GM10248 (cell line): ENCODE measurements at places on chromosomes 11 and 22.

GRCh38 chr22:46119093-46119728, 31.1 kb upstream of the PPARA start:
- no peak for DNase-seq

DNA sequence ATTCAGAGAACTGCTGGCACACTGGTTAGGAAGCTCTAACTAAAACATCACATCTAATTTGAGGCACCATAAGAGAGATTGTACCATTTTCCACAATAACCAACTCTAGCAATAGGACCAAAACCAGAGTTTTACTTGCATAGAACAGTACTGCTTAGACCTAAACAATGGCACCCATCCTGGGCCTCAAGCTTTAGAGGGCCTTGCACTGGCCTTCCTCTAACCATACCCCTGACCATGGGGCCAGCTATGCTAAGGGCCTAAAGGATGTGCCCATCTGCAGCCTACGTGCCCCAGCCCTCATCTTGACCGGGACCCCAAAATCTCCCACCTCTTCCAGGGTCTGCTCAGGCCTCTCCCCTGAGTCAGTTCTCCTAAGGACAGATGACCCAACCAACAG, 74.4 kb upstream of the ARHGAP32 start:
- no peak for DNase-seq

DNA sequence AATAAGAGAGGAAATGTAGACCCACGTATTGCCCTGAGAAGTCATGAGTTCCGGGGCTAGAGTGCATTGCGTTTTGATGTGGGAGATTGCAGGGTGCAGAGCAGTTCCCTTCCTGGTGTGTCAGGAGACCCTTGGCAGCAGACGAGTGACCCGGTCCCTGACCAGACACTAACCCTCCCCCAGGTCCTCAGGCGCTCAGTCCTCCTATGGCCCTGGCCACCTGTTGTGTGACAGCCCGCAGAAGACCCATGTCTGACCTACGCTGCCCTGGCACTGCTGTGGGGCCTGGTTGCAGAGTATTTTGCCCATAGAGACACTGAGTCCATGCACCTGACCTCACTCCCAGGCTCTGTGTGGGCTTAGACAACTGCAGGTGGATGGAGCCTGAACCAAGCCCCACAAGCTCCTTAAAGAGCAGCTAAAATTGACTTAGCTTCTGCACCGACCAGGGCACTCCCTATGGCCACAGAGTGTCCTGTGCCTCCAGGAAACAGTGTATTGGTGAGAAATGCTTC, 833.8 kb downstream of the TBC1D22A start:
- no peak for DNase-seq

GRCh38 chr11:45041596-45041995, 90.9 kb upstream of the TP53I11 start:
- DNase-seq = no peak

GRCh38 chr11:98616098-98616655, 404.6 kb upstream of the CNTN5 start:
- DNase-seq = no peak

DNA sequence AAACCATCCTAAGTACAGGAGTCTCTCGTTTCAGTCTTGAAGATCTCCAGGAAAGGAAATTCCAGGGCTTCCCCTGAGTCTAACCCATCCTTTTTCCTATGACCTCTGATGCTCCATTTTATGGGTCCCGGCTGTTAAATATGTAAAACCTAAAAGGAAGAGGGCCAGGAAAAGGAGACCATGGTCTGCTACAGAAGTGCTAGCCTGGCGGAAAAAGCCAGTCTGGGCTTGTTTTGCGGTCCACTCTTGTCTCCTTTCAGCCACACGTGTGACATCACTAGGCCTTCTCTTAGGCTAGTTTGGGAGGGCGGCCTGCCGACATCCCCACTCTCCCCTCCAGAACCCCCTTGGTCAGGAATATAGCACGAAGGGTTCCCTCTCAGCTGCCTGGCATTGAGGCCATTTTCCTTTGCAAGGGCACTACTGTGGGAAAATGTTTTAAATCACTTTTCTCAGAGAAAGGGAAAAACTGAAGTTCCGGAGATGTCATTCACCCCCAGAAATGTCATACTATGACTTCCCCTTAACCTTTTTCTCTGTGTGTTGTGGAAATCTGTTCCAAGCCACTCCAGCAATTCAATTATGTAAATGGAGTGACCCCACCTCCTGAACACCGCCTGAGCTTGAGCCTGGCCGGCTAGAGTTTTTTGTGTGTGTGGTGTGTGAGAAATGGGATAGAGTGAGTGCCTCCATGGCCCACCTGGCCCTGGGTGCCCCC, 86.9 kb downstream of the UBASH3B start:
- DNase-seq = no peak

- DNase-seq = no peak
Observed at GRCh38 chr22:44001521-44001920, 22.6 kb upstream of the PARVB start.

GRCh38 chr11:120645639-120646038, 134.1 kb downstream of the GRIK4 start:
- DNase-seq = no peak

DNA sequence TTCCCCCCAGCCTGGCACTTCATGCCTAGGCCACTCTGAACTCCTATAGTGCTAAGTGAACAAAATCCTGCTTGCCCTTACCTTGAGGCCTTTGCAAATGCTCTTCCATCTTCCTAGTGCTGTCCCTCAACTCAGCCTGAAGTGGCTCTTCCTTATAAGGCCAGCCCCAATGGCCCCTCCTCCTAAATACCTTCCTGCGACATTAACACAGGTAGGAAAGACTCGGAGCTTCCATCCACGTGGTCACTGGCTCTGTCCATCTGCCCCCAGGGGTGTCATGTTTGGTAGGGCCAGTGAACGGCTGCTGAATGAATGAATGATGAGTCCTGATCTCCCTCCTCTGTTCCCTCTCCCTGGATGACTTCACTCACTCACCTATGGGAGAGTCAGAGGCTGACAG, 4.2 kb downstream of the PDE2A start:
- no peak for DNase-seq

- DNase-seq = no peak
Observed at GRCh38 chr22:40030758-40031095, 36.0 kb downstream of the FAM83F start.

DNA sequence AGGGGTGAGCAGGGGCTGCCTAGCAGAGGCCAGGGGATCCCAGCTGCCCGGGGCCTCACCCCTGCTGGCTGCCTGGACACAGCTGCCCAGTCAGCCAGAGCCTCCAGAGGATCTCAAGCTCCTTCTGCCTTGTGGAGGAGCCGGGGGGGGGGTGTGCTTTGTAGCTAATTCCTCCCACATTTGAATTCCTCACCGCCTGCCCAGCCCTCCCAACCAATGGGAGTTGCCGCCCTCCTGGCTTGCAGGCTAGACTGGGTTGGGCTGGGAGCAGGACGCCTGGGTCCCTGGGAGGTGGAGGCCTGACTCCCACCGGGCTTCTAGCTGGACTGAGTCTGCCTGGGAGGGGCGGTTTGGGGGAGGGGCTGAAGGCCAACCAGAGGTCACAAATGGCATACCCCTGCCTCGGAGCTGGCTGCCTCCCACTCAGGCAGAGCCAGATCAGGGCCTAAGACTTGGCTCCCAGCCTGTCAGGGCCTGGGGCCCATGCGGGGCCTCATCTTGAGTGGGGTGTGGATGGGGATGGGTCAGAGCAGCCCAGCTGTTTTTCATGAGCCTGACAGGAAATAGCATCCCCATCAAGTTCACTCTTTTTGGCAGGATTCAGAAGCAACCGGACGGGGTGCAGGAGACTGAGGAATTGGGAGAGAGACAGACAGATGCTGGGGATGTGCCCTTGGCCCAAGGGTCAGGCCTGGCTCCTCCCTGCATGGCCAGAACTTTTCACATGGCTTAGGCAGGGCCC, 29.2 kb upstream of the PDE2A start:
- DNase-seq = no peak

DNA sequence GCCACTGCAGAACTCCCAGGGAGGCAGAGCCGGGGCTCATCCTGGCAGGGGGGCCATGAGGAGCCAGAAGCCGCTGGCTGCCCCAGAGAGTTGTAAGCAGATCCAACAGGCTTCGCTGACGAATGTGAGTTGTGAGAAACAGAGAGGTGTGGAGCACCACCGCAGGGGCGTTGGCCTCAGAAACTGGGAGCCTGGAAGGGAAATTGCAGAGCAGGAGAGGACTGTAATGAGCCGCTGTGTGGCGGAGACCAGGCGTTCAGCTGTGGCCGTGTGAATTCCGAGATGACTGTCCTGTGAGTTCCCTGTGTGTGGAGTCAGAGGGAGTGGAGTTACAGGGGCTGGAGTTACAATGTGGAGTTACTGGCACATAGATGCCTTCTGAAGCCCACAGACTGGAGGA, 27.7 kb upstream of the ETS1 start:
- no peak for DNase-seq

DNA sequence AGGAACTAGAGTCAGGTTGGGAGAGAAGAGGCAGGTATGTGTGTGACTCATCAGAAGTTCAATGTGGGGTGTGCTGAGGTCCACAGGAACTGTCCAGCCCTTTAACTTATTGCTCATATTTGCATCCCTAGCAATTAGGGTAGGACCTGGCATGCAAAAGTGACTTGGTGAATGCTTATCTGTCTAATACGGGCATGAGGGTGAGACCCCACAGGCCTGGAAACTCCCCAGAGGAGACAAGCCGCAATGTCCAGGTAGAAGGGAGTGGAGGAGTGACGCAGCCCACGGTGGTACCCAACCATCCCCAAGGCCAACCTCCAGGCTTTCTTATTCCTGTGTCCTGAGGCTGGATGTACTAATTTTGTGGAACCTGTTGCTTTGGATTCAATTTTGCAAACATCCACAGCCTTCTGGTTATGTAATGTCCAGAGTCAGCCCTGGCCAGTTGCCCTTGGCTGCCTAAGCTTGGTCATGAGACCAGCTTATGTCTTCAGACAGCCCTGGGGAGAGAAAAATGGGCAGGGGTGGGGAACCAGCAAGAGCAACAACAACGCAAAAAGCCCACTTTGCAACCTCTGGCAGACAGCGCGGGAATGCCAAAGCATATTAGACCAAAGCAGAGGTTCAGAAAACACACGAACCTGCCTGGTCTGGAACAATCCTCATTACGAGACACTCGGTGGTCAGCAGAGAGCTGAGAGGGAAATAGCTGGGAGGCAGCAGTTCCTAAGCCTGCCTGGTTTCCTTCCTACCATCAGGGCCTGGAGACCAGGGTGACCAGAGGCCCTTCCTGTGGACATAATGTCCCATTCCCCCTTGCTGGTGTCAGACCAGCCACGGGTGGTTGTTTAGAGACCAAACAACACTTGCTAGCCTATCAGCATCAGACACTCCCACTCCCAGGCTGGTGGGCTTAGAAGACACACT, 49.3 kb downstream of the TIMP3 start:
- no peak for DNase-seq

GRCh38 chr11:67442504-67443404, 522 bp downstream of the CORO1B start:
- DNase-seq = no peak

GRCh38 chr11:35605706-35606105, 12.6 kb upstream of the FJX1 start:
- DNase-seq = no peak

DNA sequence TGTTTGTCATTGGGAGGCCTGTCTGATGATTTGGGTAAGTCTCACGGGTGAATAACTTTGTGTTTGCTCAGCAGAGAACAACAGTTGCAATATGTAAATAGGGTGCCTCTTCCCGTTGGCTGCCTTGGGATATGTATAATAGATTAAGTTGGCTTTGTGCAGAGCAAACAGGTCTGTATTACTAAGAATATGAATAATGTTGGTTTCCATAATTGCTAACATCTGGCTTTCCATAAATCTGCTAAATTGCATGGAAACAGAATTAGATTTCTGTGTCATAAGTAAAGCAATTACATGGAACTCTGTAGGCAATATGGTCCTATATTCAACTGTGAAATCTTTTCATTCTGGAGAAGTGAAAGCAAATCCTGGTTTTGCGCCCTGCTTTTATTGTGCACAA, 636.0 kb upstream of the ANO5 start:
- DNase-seq = no peak
